ENCODE measurements at places on chromosomes 5 and 9. TPM values are rescaled to one million over a fixed set of nuclear protein-coding genes. Genes with fewer than 3 reads are reported as not detected.

- DNase-seq: no peak
Measured at GRCh38 chr5:132193165-132193694, 34.4 kb downstream of the P4HA2 start.

DNA sequence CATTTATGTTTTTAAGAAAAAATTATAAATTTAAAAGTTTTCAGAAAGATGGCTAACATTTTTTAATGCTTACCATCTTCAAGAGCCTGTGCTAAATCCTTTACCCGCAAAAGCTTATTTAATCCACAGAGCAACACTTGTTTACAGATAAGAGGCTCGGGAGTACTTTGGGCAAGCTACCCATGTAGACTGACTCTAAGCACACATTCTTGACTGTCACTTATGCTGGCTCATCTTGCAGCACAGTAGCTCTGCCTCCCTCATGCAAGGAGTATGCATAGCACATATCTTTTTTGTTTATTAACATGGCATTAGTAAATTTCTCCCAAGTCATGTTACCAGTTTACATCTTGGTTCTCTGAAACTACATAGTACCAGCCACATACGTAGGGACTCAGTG lies 14.7 kb downstream of the SH3RF2 start:
- no peak for DNase-seq

KIF4B gene
- 0.02 TPM for polyA plus RNA-seq

GRCh38 chr5:78912811-78913210 lies 72.3 kb downstream of the ARSB start:
- no peak for DNase-seq

GRCh38 chr5:163916376-163916775 lies 411.0 kb downstream of the MAT2B start:
- DNase-seq: no peak

Measured in SK-N-SH (cell line).